ENCODE measurements at places on chromosomes 5 and 9.

- no peak for DNase-seq
Measured at GRCh38 chr9:114811966-114812636, 6.3 kb upstream of the TNFSF15 start.

GRCh38 chr9:86410281-86410680, 56.1 kb upstream of the TUT7 start:
- no peak for DNase-seq

DNA sequence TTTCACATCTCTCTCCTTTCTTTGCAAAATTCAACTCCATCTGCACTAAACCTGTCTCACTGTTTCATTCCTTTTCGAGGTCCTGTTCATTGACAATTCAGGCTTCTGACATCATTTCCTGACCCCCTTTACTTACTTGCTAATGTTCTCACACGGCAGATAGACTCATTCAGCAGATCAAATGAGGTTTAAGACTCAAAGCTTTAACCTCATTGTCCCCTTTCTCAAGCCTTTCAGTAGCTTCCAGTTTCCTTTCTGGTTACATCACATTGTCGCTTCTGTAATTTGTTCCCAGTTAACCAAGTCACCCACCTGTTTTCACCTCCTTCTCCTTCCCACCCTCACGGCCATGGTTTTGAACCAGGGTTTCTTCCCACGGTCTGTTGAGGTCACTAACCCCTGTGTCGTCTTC, 143.4 kb upstream of the OTULINL start:
- DNase-seq = peak; percentile 77

GRCh38 chr9:98236901-98237487, 18.5 kb downstream of the TBC1D2 start:
- DNase-seq = peak; percentile 46

GRCh38 chr9:70579686-70580085, 165.2 kb upstream of the KLF9 start:
- DNase-seq = no peak

DNA sequence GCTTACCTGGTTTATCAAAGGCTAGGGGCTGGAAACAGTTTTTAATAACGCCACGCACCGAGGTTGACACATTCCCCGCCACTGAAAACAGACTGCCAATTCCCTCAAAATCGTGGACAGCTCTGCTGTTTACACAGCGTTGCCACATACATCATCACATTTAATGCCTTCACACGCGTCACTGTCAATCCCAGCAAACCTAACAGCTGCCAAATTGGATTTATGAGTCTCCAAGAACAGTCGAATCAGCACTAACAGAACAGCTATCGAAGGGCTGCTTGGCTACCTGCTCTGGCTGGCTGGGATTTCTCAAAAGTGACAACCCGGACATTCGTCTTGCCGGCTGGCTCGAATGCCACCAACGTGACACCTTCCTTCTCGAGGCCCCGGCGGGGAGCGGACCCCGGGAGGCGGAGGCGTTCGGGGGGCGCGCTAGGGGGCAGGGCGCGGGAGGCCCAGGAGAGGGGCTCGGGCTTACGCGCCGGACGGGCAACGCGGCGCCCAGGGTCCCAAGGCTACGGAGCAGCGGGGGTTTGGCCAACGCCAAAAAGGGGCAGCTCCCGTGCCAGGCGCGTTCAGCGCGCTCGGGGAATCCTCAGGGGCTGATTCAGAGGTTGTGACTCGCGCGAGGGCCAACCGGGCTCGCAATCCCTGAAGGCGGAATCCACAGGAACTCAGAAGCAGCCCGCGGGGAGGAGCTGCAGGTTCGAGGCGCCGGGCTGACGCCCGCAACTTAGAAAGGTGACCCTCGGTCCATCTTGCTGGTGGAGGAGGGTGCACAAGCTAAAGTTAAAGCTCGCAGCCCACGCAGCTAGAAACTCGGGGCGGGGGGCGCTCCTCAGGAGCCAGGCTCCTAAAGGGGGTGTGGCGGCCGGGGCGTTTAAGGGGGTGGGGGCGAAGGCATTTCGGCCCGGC, 1.2 kb downstream of the CDC14B start:
- peak; percentile 1 for DNase-seq

GRCh38 chr9:70566066-70566465, 151.6 kb upstream of the KLF9 start:
- no peak for DNase-seq

GRCh38 chr5:17860660-17861315, 226.5 kb downstream of the TAF11L14 start:
- DNase-seq = no peak

DNA sequence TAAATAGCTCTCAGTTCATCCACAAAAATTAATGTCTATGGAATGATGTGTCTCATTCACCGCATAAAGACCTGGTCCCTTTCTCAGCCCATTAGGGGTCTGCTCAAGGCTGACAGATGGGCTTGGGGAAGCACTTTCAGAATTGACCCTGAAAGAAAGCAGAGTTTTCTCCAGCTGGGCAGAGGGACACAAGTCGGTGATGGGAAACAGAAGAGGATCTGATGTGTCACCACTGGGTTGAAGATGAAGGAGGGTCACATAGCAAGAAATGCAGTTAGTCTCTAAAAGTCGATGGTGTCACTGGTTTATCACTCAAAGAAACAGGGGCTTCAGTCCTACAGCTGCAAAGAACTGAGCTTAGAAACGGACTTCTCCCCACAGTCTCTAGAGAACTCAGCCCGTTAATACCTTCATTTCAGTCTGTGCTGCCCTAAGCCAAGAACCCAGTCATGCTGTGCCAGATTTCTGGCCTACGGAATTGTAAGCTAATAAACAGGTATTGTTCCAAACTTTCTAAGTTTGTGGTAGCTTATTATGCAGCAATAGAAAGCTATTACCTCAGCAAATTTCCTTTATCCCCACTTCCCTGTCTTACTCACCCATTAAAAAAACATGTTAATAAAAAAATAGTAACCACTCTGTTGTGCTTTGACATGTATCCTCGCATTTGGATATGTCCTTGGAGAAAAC, 64.6 kb downstream of the ADAMTS12 start:
- no peak for DNase-seq

DNA sequence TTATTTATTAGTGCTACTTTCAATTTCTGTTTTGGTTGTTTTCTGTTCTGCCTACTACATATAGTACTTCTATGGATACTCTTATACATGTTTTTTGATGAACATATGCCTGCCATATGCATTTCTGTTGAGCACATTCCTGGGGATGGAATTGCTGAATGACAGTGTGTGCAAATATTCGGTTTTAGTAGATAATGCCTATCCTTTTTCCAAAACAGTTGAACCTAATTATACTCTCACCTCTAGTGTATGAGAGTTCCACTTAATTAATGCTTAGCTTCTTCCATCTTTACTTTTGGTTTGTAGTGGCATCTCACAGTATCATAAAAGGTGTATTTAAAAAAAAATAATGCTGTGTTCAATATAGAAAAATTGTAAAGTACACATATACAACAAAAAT, 96.8 kb downstream of the ADGRV1 start:
- no peak for DNase-seq

GRCh38 chr5:148933903-148934432, 107.6 kb downstream of the ADRB2 start:
- DNase-seq = peak; percentile 28

- DNase-seq = no peak
Measured at GRCh38 chr5:163649514-163649913, 144.1 kb downstream of the MAT2B start.

- peak; percentile 42 for DNase-seq
Measured at GRCh38 chr5:80659106-80659505, 4.3 kb upstream of the DHFR start.

DNA sequence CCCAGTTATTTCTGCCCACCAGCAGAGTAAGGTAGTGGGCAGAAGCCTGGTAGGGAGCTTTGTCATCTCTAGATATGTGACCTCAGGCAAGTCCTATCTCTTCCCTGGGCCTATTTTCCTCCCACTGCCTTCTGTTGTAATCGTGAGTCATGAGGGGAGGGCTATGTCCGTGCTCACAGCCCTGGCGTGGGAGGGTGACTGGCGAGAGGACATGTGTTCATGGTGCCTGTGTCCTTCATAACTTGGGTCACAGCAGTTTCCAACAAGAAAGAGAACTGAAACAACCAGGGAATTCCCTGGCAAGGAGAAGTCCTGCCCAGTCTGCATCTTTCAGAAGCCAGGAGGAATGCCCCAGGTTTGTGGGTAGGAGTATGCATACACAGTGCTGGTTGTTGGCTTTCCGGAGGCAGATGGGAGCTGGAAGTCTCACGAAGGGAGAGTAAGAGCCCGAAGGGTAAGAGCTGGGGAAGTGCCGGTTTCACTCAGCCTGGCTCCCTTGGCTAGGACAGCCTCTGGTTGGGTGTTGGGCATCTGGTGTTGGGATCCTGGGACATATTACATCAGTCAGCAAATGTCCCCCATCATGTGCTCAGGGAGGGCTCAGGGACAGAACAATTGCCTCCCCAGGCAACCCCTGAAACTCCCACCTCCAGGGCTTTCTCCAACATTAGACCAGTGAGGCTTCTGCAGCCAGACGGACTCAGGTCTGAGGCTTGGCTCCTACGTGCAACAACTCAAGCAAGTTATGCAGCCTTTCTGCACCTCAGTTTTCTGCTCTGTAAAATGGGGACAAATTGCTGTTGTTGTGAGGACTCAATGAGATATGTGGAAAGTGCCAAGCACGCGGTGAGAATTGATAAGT, 4.3 kb upstream of the TIFAB start:
- DNase-seq = peak; percentile 100

GRCh38 chr9:35350212-35350611, 139.7 kb upstream of the RUSC2 start:
- no peak for DNase-seq

GRCh38 chr5:154179846-154180710, 10.5 kb upstream of the GALNT10 start:
- DNase-seq = peak; percentile 63

- DNase-seq = no peak
Measured at GRCh38 chr5:78926252-78926651, 58.9 kb downstream of the ARSB start.

DNA sequence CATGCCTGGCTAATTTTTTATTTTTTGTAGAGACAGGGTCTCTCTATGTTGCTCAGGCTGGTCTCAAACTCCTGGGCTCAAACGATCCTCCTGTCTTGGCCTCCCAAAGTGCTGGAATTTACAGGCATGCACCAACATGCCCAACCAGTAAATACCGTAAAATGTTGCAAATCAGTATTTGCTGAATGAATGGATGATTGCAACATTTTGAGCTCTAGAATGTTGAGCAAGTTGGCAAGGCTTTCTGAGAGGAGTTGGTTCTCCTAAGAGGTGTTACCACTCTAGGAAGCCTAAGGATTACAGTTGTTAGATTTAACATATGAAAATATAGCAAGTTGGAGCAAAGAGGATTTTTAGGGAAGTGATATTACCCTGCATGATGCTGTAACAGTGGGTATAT, 15.6 kb upstream of the DMXL1 start:
- peak; percentile 65 for DNase-seq

DNA sequence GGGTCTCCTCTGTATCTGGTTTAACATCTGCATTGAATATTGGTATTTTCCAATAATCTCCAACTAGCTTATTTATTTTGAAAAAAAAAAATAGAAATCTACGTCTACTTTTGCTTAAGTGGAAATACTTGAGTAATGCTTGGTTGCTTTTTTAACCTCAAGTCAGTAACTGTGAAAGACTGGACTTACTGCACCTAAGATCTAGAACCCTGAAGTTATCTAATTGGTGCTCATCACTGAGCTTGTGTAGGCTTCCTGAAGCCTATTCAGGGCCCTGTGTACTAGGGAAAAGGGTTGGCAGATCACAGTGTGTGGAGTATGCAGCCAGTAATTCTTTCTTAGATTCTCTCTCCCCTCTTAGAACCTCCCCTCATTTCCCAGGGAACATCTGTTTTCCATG, 16.2 kb downstream of the SLC1A1 start:
- no peak for DNase-seq

- DNase-seq = no peak
Measured at GRCh38 chr9:26296910-26297572, 595.6 kb downstream of the CAAP1 start.

GRCh38 chr5:114367029-114367428, 5.2 kb downstream of the KCNN2 start:
- DNase-seq = no peak

DNA sequence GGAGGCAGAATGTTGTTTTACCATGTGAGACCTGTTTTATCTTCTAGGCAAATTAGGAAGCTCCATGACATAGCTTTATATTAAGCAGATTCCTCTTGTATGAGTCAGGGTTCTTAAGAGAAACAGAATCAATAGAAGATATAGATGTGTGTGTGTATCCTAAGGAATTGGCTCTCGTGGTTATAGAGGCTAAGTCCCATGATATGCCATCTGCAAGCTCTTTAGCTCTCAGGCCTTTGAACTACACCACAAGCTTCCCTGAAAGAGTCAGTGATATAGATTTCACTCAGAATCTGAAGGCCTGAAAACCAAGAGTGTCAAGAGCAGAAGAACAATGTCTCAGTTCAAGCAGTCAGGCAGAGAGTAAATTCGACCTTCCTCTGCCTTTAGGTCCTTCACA, 365.8 kb upstream of the ZNF608 start:
- DNase-seq = no peak

GRCh38 chr9:98449871-98450270, 194.4 kb upstream of the TBC1D2 start:
- DNase-seq = no peak

- no peak for DNase-seq
Measured at GRCh38 chr9:96480736-96481135, 30.8 kb downstream of the HABP4 start.

GRCh38 chr9:99878651-99879050, 27.8 kb upstream of the STX17 start:
- DNase-seq = no peak

GRCh38 chr5:9670371-9670770, 40.2 kb upstream of the TAS2R1 start:
- no peak for DNase-seq

DNA sequence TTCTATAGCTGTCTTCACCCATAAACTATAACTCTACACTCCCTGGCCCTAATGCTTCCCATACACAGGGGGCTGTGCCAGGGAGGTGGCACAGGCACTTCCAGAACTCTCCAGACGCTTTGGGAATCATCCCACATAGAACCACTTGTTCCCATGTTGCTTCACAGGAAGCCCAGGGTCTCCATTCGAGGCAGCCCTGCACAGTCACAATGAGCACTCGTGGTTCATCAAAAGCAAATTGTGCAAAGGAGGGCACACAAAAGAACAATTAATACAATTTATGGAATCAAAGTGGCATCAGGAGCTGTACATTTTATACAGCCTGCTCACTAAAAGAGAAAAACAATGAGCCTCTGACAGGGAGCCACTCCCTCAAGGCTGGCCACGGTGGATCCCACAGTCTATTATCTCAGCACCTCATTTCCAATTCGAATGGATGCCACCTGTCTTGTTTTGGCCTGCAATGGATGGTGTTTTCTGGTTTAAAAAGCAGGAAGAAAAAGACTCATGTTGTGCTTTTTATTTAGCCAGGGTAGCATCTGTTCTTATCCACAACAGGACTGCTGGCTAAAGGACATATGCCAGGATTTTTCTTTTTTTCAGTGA, 354.8 kb downstream of the ENC1 start:
- DNase-seq = no peak

DNA sequence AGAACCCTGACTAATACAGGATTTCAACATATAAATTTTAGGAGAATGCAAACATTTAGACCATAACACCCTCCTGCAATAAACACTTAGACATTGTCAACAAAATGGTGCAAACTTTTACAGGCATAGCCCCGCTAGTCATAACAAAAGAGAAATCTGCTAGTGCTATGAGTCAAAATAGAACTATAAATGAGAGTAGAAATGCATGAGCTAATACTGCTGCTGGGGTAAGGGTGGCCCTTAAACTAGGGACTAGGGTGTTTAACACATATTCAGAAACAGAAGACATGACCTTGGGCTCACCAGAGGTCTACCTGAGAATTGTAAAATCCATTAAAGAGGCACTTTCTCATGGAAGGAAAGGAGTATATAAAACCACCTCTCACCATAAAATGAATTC, 131.6 kb downstream of the TLR4 start:
- no peak for DNase-seq

- no peak for DNase-seq
Measured at GRCh38 chr5:115262011-115262320, 711 bp downstream of the PGGT1B start.

All from inflammatory macrophage treated with lipopolysaccharide for 4 hours (primary cell).